Chondrocyte (in vitro differentiated cells): ENCODE measurements at places on chromosomes 6 and 20.

GRCh38 chr20:37839432-37839827 is 63.5 kb upstream of the VSTM2L start:
- H3K27ac ChIP-seq = no peak overlapping the region
- H3K4me1 ChIP-seq = no peaks in the 10 kb centered on the region
- DNase-seq = no peak

DNA sequence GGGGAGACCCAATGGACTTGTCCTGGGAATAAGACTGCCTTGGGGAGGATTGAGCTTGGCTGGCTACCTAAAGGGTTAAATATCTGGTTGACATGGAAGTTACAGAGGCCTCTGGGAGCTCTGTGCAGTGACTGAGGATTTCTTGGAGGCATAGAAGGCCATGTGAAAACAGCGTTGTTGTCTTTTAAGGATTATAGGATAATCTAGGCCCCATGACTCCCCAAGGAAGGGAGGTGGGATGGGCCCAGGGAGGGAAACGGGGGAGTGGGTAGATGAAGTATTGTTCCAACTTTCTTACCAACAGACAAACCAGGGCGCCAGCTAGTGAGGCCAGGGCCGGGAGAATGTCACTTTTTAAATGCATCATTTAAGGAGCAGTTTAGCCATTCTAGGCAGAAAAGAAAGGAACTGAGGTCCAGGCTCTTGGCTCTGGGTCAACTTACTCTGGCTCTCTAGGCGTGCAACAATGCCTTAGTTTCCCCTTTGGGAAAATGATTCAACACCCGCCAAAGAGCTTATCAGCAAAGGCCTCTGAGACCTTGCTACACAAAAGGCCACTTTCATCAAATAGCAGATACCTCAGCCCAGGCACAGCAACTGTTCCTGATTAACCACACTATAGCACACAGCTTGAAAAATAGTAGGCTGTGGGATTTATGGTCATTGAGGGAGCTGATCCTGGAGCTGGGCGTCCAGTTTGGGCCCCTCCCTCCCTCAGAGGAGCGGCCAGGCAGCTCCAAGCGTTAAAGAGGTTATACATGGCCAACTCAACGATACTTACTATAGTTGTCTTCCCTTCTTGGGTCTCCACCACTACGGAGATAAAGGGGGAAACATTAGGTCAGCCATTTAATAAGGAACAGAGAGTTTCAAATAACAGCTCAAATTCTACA is 7.0 kb downstream of the MRPS18A start:
- H3K27ac ChIP-seq = no peak overlapping the region
- DNase-seq = no peak
- H3K4me1 ChIP-seq = no peaks in the 10 kb centered on the region
- peaks cover 18% of the 10 kb centered on the region for H3K36me3 ChIP-seq
- no peaks in the 10 kb centered on the region for H3K27me3 ChIP-seq

DNA sequence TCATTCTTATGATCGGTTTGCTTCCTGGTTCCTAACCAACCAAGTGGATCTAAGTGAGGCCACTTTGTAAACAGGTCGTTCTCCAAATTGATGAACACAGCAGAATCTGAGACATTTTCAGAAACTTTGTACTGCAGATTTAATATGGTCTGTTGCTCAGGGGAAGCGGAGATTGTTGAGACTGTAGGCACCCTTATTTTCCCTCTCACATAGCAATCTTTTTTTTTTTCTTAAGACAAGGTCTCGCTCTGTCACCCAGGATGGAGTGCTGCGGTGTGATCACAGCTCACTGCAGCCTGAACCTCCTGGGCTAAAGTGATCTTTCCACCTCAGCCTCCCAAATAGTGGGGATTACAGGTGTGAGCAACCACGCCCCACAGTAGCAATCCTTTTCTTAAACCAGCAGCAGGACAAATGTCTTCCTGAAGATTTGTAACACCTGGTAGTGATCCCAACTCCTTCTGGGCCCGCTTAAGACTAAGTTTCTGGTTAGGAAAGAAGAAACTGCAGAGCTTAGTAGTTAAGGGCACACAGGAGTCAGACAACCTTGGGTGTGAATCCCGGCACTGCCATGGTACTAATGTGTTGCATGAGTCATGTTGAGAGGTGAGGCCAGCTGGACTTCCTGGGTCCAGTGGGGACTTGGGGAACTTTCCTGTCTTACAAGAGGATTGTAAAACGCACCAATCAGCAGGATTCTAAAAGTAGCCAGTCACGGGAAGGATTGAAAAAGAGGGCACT is 48.4 kb upstream of the EZR start:
- no peaks in the 10 kb centered on the region for H3K36me3 ChIP-seq
- H3K4me3 ChIP-seq = no peak overlapping the region
- H3K4me1 ChIP-seq = peaks cover 38% of the 10 kb centered on the region
- no peak for DNase-seq
- peak overlapping the region; percentile 10 for H3K27ac ChIP-seq

GRCh38 chr6:131216246-131216645 is 81.0 kb downstream of the AKAP7 start:
- DNase-seq = no peak
- peaks cover 2% of the 10 kb centered on the region for H3K36me3 ChIP-seq
- no peak overlapping the region for H3K27ac ChIP-seq
- peaks cover 3% of the 10 kb centered on the region for H3K4me1 ChIP-seq

DNA sequence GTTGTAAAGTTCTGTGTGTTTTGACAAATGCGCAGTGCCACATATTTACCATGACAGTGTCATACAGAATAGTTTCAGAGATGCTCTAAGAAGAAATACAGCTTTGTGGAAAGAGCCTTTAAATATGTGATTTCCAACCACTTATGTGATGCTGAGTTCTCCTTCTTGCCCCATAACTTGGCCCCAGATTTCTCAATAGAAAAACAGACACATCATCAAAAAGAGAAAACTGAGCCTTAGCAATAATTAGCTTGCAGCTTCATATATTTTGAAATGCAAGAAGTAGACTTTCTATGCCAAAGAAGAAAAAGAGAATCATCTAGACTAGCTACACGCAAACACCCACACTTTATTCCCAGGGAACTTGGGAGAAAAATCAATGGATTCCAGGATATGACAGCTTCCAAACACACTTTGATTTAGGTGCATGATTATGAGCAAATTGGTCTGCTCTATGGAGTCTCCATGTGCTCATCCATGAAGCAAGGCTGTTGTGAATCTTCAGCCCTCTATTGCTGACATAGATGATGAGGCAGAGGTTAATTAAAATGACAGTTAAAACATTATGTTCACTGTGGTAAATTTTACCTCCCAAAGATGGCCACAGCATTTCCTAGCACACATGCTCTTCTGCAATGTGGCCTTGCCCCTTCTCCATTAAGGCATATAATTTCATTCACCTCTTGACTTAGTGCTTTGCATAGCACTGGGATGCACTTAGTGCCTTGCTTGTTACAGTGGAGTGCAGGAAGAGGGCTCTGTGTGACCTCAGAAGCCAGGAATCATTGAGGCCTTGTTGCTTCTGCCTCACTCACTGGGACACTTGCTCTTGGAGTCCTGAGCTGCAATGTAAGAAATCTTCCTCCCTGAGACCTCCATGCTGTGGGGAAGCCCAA is 174.6 kb downstream of the SYNDIG1 start:
- no peak overlapping the region for H3K27ac ChIP-seq
- no peak overlapping the region for H3K4me3 ChIP-seq
- peaks cover 3% of the 10 kb centered on the region for H3K36me3 ChIP-seq
- no peak for DNase-seq
- peaks cover 9% of the 10 kb centered on the region for H3K4me1 ChIP-seq

DNA sequence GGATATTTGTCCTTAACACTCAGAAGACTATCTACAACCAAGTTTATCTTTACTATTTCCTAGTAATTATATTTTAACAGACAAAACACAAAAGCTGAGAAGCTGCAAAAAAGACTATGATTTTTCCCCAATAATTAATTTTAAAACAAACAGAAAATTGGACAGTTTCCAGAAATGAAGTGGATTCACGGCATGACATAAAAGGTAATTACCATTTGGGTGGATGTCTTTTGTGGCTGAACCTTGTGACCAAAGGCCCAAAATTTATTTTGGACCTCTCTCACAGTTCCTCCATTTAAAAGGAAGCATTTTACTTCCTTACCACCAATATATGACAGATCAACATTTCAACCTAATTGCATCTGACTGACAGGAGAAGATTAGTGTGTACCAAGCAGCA is 90.2 kb downstream of the GMDS start:
- H3K36me3 ChIP-seq = no peaks in the 10 kb centered on the region
- no peak overlapping the region for H3K27ac ChIP-seq
- no peak overlapping the region for H3K4me3 ChIP-seq

GRCh38 chr20:53735536-53736050 is 142.0 kb upstream of the ZNF217 start:
- peaks cover 78% of the 10 kb centered on the region for H3K4me1 ChIP-seq
- no peaks in the 10 kb centered on the region for H3K27me3 ChIP-seq
- DNase-seq = no peak

DNA sequence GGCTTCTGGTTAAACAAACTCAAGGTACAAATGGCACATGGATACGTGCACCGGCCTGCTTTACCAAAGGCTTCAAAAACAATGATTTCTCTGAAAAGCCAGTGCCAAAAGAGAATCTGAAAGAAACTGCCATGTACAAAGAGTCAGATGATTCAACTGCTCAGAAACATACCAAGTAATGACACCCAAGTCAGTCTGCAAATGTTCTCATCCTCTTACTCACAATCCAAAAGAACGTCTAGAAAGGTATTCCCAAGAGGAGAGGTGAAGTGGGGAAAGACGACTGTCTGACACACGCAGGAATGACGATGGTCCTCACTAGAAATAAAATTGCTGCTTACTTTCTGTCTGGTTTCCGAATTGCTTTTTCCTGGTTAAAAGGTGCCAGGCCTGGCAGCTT is 52.9 kb downstream of the NFATC2 start:
- no peaks in the 10 kb centered on the region for H3K27me3 ChIP-seq
- no peak overlapping the region for H3K4me3 ChIP-seq
- H3K27ac ChIP-seq = no peak overlapping the region
- peaks cover 44% of the 10 kb centered on the region for H3K4me1 ChIP-seq

DNA sequence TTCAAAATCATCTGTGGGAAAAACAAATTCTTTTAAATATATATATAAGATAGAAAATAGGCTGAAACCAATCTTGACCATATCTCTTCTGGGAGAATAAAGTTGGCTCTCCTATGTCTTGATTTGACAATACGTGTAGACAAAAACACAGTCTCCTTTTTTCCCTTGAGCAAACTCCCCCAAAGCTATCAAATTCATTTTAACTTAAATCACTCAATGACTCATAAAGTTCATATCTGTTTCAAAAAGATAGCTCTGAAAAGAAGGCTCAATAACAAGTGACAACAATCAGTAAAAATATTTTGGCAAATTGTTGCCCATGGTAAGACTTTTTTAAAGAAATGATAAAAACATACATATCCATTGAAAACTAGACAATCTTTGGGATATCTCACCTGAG is 236.0 kb upstream of the TENT5A start:
- H3K4me1 ChIP-seq = peaks cover 13% of the 10 kb centered on the region
- H3K27ac ChIP-seq = no peak overlapping the region
- DNase-seq = no peak

- no peak overlapping the region for H3K27ac ChIP-seq
- H3K27me3 ChIP-seq = peaks cover 3% of the 10 kb centered on the region
- H3K4me1 ChIP-seq = no peaks in the 10 kb centered on the region
- H3K36me3 ChIP-seq = peaks cover 1% of the 10 kb centered on the region
- DNase-seq = no peak
Observed at GRCh38 chr6:117840541-117840983, 66.5 kb upstream of the SLC35F1 start.

- no peak overlapping the region for H3K4me3 ChIP-seq
- H3K36me3 ChIP-seq = no peaks in the 10 kb centered on the region
- H3K4me1 ChIP-seq = no peaks in the 10 kb centered on the region
- no peak overlapping the region for H3K27ac ChIP-seq
- no peak for DNase-seq
- H3K27me3 ChIP-seq = no peaks in the 10 kb centered on the region
Observed at GRCh38 chr20:19083136-19083621, 129.3 kb upstream of the SLC24A3 start.

- H3K4me3 ChIP-seq = no peak overlapping the region
- H3K27me3 ChIP-seq = no peaks in the 10 kb centered on the region
- H3K4me1 ChIP-seq = peaks cover 40% of the 10 kb centered on the region
- peak overlapping the region; percentile 9 for H3K27ac ChIP-seq
- no peak for DNase-seq
Observed at GRCh38 chr6:5439749-5440148, 178.4 kb downstream of the FARS2 start.

DNA sequence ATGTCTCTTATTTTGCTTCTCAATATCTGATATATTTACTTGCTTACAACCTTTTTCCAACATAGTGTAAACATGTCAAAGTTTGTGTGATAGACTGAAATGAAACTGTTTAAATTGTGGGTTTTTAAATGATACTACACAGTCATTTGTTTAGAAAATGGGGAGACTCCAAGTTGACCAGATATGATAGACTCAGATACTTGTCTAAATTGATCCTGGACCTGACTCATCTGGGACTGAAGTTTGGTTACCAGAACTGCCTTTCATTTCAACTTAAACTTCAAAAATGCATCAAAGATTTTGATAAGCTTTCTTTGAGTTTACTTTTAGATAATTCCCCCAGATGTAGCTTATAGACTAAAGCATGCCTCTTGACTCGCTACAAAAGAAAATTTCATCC is 27.0 kb upstream of the PRL start:
- H3K27ac ChIP-seq = no peak overlapping the region
- no peaks in the 10 kb centered on the region for H3K36me3 ChIP-seq
- DNase-seq = no peak
- no peaks in the 10 kb centered on the region for H3K27me3 ChIP-seq
- no peak overlapping the region for H3K4me3 ChIP-seq

DNA sequence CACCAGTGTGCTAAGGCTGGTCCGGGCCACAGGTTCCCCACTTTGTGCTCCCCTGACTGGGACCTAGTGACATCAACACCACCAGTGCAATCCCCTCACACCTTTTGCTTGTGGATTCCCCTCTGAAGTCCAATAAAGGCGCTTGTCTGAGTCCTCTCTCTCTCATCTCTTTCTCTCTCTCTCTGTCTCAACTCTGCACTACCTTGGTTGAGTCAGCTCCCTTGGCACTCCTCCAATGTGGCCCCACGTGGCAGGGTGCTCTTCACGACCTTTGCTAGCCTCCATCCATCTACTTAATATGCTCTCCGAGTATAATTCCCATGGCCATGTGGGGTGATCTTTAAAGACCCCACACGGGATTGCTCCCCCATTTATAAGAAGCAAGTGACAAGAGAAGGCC is 385.0 kb downstream of the CD83 start:
- no peaks in the 10 kb centered on the region for H3K36me3 ChIP-seq
- H3K4me3 ChIP-seq = no peak overlapping the region
- peak overlapping the region; percentile 3 for H3K27ac ChIP-seq
- DNase-seq = no peak

- DNase-seq = no peak
- peak overlapping the region; percentile 64 for H3K27ac ChIP-seq
- H3K36me3 ChIP-seq = peaks cover 2% of the 10 kb centered on the region
- no peak overlapping the region for H3K4me3 ChIP-seq
- H3K4me1 ChIP-seq = peaks cover 62% of the 10 kb centered on the region
Observed at GRCh38 chr6:74939721-74940620, 265.9 kb downstream of the COL12A1 start.

- H3K4me3 ChIP-seq = no peak overlapping the region
- no peaks in the 10 kb centered on the region for H3K4me1 ChIP-seq
- DNase-seq = no peak
Observed at GRCh38 chr20:760751-761417, 7.4 kb downstream of the SLC52A3 start.
